ENCODE measurements at places on chromosomes 4 and X.

DNA sequence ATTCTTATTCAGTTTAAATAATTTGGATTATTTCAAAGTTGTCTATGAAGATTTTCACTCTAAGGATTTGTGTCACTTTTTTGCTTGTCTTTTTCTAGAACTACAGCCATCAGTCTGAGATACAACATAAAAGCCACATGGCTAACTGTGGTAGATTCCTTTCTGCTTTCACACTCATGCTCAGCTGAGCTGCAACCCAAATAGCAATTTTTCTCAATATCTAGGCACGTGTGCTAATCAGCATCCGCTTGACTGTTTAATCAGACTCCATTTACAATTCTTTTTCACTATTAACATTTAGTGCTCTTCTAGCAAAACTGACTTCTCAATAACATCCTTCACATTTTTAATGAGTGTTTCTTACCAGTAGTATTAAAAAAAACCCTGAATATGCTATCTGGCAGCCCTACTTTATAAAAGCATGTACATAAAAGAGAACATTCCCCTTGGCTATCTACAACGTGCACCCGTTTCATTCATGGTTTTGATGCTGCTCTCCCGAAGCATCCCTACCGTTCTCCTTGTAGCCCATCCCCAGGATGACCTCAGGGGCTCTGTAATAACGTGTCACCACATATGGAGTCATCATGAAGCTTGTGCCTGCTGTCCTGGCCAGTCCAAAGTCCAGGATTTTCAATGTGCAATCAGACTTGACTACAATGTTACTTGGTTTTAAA is 259.2 kb downstream of the MAPK10 start:
- no peak for DNase-seq

GRCh38 chr4:130296448-130296847 is 1200.5 kb downstream of the C4orf33 start:
- DNase-seq: no peak

DNA sequence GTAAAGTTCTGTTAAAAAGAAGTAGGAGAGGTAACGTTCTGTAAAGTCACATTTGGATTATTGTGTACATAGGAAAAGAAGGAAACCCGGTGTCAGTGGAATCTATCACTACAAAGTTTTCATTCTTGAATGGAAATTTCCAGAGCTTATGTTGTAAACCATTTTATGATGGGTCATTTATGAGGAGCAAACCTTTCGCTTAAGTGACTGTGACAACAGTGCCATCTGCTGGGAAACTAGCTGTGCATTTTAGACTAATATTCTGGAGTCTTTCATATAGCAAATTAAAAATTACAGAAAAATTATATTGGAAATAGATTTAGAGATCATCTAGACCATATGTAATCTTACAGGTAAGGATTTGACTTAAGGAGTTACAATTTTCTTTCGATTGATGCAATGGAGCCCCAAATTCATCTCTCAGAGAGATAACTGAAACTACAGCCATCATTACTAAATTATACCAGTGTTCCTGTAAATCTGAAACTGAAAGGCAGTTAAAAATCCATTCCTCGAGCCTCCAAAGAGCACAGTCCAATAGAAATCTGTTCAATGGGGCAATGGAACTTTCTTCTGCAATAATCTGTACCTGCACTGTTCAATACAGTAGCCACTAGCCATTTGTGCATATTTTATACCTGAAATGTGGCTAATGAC is 26.9 kb downstream of the ASB9 start:
- DNase-seq: peak; percentile 10

DNA sequence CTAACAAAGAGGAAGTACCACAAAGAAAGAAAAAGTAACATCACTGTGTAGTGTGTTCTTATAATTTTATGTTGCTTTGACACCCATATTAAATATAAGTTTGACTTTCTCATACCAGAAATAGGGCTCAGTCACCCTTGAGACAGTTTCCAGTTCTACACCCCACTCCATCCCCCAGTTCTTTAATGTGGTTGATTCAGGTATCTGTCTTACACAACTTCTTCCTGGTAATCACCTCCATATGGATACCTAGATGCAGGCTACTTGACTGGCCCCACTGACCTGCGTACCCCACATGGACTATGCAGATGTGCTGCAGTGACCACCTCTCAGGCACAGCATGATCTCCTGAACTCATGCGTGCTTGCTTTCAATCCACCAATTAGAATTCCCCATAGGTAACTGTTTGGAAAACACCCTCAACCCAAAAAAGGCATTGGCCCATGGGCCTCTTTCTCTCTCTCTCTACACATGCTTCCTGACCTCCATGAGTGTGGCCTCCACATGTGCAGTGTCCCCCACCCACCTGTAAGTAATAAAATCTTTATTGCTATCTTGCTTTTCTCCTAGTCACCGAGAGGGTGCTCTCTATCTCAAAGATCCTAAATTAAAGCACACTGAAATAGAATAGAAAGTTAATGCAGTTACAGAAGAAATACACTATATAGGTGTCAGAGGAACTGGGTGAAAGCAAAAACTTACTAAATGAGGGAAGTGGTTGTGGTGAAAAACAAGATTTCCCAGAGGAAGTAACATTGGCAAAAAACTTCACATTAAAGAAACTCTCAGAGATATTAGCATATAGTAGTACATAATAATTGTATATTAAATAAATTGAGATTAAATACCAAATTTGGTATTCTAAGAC is 98.4 kb downstream of the ZAR1 start:
- DNase-seq: peak; percentile 44

GRCh38 chr4:139576219-139576618 is 20.2 kb upstream of the SETD7 start:
- no peak for DNase-seq

DNA sequence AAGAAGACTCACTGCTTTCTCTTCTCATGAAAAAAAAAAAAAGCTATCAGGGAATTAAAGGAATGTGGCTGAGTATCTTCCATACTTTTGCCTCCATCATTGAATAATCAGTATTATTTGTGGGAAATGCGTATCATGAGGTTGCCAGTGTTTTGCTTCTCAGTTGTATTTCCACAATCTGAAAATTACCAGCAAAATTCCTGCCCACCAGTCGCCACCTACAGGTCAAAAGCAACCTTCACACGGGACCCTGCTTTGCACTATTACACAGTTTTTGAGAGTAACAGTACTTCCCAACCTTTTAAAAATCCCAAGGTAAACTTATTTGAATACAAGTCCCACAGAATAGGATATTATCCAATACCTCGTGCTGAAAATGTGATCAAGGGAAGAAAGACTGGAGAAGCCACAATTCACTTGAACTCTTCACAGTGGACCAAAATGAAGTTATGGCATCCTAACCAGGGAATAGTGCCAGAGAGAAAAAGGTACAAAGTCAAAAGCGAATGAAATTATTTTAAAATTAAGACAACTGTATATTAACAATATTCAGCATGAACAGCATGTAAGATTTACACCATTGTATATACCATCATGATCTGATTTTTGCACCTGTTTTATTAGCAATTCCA is 30.4 kb downstream of the PGRMC1 start:
- DNase-seq: peak; percentile 1

DNA sequence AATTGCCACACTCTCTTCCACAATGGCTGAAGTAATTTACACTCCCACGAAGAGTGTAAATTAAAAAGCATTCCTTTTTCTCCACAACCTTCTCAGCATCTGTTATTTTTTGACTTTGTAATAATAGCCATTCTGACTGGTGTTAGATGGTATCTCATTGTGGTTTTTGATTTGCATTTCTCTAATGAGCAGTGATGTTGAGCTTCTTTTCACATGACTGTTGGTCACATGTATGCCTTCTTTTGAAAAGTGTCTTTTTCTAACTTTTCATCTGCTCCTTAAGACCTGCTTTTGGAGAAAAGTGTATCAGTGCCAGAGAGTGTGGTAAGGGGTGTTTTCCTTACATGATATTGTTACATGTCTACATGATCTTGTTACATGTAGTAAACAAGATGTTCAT is 25.7 kb downstream of the GUCY1A1 start:
- DNase-seq: no peak

DNA sequence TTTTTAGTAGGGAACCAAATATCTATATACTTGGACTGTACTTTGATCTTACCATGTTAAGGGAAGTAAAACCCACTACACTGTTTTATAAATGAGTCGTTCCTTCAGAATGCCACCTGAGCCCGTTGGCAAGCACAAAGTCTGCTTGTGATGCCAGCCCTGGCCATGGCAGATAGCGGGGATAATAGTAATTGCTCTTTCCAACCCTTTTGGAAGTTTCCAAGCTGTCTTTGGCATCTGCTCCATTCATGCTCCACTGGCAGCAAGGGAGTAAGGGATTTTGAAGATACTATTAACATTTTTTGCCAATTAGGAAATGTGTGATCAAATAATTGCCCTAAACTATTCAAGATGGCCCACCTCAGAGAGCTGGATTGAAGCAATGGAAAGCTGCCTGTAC is 689.2 kb upstream of the SLIT2 start:
- no peak for DNase-seq

DNA sequence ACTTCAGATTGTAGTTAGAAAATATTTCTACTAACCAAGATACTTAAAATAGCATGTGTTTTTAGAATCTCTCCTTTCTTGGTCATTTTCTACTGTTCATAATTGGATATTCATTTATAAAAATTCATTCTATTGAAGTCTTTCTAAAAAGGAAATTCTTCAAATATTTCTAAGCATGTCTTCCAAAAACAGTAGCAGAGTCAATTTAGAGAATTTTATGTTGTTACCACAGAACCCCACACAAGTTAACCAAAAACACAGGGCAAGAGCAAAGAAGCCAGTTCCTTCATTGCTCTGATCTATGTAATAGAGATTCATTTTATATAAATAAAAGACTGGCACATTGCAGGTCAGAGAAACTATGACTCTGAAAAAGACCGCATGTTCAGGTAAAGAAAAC is 345.1 kb upstream of the PITX2 start:
- no peak for DNase-seq

DNA sequence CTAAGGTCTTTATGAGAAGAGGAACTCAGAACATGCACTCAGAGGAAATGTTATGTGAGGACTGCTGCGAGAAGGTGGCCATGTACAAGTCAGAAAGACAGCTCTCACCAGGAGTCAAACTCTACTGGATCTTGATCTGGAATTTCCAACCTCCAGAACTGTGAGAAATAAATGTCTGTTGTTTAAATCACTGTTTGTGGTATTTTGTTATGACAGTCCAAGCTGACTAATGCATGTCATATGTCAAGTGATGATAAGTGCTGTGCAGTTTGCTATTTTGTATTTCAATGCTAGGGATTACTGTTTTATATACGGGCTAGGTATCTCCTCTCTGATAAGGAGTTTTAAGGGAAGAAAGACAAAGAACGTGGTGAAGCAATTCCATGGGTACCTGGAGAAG is 162.3 kb downstream of the CPEB2 start:
- DNase-seq: no peak

GRCh38 chrX:77694491-77694890 is 91.5 kb downstream of the ATRX start:
- DNase-seq: no peak

GRCh38 chrX:136823175-136823574 is 42.4 kb upstream of the ARHGEF6 start:
- no peak for DNase-seq

DNA sequence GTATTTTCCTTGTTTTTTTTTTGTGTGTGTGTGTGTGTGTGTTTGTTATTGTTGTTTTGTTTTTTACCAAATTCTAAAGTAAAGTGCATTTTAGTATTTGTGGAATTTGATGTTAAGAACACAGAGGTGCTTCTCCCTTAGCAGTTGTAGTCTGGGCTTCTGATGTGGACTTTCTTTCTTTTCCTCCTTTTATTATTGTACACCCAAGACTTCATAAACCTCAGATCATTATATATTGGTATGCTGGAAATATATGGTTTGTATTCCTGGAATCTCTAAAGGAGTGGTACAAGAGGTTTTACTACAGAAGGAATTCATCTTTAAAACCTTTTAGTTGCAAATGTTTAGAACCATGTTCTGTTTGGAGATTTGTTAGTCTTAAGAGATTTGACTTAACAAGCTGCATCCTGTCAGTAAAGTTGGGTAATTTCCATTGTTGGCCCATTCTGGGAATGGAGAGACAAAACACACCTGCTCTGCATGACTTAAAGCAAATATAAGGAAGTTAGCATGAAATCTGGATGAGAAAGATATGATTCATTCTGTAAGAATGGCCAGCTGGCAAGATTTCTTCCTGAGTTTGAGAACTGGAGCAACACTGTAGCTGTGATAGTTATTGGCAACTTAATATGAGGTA is 64.0 kb downstream of the SMAD1 start:
- peak; percentile 34 for DNase-seq

DNA sequence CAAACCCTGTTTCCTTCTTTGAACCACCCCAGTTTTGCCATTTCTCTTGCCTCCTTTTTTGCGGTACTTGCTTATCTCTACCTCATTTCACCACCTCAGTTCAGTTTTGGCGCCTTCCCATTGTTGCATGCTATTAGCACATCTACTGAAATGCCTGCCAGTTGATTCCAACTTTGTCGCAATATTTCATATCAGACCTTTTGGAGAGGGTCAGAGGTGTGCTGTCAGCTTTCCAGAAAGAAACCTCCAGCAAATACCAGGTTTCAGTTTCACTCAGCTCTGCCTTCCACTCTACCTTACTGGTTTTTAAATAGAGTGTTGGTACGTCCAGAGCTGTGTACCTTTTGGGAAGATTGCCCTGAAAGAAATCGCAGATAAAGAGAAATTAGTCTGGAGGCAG is 91.9 kb upstream of the CPEB2 start:
- DNase-seq: no peak

- no peak for DNase-seq
Measured at GRCh38 chrX:134626434-134626833, 31.8 kb downstream of the PLAC1 start.

DNA sequence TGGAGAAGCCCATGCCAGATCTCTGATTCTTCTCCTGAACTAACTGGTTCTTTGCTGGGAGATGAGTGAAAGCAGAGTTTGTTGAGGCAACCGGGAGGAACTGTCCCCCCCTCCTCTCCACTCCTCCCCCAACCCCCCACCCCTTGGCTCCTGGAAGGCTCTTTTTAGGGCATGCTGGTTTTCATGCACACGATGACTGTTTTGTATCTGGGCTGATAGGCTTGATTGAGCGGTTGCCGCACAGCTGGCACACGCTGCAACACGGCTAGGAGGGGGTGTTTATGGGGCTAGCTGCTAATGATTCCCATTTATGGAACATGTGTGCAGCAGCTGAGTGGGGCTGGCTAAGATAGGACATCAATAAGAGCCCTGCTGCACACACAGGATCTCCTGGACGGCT is 137.2 kb downstream of the SMIM20 start:
- DNase-seq: no peak

DNA sequence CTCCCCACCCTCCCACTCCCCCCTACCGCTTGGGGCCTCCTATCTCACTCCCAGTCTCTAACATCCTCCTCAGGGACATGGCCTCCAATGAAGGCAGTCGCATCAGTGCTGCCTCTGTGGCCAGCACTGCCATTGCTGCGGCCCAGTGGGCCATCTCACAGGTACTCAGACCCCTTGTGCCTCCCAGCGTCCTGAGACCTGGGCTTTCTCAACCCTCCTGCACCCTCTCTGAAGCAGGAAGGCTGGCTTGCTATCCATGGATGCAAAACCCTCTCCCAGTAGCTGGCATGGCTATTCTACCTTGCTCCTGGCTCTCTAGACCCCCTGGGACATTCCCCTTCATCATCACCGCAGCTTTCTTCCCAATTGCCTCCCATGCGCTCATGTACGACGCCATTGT is 13.3 kb upstream of the UBA1 start:
- no peak for DNase-seq
